ENCODE measurements at places on chromosomes 12 and 14. TPM values are rescaled to one million over a fixed set of nuclear protein-coding genes. Genes with fewer than 3 reads are reported as not detected.

DNA sequence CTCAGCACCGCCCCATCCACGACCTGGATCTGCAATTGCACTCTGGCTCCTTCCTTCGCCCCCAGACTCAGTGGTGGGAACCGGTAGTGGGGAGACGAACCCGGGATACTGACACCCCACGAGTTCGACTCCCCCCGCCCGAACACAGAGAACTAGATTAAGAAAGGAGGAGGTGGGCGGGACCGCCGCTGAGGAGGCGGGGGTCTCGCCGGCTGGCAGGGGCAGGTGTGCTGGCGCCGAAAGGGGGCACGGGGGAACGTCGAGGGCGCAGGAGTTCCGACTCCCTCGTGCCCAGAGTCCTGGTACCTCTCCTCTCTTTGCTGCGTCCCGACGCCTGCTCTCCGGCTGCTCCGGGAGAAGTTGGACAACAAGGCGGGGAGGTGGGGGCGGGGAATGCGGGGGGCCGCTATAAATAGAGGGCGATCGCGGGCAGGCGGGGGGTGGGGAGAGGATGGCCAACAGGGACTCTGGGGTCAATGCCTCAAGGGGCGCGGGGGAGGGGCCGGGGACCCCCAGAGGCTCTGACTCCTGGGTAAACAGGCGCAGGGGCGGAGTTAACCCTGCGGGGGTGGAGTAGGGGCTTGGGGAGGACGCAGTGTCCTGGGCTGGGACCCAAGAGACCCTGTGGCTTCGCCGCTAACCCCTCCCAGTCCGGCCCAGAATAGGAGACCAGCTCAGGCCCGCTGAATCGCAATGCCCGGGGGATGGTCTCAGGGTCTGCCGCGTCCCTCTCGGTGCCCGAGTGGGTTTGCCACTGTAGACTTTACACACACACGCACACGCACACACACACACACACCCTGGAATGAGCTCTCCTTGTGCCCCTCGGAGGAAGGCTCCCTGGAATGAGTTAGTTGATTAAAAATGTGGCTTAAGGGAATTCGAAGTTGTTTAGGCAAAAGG lies 761 bp upstream of the NDRG2 start:
- H3K27ac ChIP-seq, result peak overlapping the region; percentile 82
- peak; percentile 56 for DNase-seq
- peaks cover 8% of the 10 kb centered on the region for H3K4me1 ChIP-seq
- peak overlapping the region; percentile 19 for H3K4me3 ChIP-seq
- no peaks in the 10 kb centered on the region for H3K27me3 ChIP-seq
- H3K36me3 ChIP-seq, result no peaks in the 10 kb centered on the region

GRCh38 chr14:70808416-70809224 lies 693 bp downstream of the MAP3K9 start:
- no peaks in the 10 kb centered on the region for H3K36me3 ChIP-seq
- H3K4me1 ChIP-seq, result peaks cover 12% of the 10 kb centered on the region
- H3K27ac ChIP-seq, result peak overlapping the region; percentile 69
- peak; percentile 50 for DNase-seq

GRCh38 chr14:89332031-89332430 lies 85.0 kb downstream of the FOXN3 start:
- H3K27me3 ChIP-seq, result no peaks in the 10 kb centered on the region
- DNase-seq, result no peak
- no peaks in the 10 kb centered on the region for H3K4me1 ChIP-seq
- H3K27ac ChIP-seq, result no peak overlapping the region
- H3K36me3 ChIP-seq, result no peaks in the 10 kb centered on the region

Gene GLIPR1L2
- total RNA-seq, result 3.1 TPM

DNA sequence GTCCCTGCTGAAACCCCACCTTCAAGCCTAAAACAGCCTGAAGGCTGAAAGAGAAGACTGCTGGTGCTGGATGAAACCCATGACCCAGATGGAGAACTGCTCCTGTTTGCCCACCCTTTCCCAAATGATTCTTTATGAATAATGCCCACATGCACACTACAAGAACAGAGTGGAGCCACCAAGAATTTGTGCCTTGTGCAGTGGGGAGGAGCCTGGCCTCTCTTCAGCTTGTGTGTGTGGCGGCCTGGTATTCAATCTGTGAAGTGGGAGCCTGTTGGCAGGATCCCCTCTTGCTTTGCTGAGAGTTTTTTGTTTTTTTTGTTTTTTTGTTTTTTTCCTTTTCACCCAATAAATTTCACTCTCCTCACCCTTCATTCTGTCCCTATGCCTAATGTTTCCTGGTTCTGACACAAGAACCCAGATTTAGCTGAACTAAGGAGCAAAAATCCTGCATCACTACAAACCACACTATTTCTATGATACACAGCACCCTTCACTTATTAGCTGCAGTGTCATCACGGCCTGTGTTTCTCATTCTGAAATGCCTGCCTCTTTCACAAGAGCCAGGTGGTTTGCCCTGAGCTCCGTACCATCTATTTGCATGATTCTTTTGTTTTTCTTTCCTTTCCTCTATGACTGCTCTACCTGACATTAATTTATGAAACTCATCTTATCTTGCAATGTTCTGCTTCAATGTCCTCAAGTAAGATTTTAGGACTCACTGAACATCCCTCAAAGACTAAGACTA lies 585.5 kb upstream of the ATXN7L3B start:
- H3K4me1 ChIP-seq, result no peaks in the 10 kb centered on the region
- DNase-seq, result peak; percentile 47
- H3K27ac ChIP-seq, result no peak overlapping the region
- H3K27me3 ChIP-seq, result no peaks in the 10 kb centered on the region
